Activated CD8-positive, alpha-beta T cell treated with anti-CD3 and anti-CD28 coated beads for 36 hours (primary cell): ENCODE measurements at places on chromosomes 3 and 15. TPM values are rescaled to one million over a fixed set of nuclear protein-coding genes. Genes with fewer than 3 reads are reported as not detected.

Gene CPN2
- not detected for total RNA-seq

Gene NR2E3
- total RNA-seq: not detected

Gene IP6K1
- 23.5 TPM for total RNA-seq

Gene SLC38A3
- 0.22 TPM for total RNA-seq

DNA sequence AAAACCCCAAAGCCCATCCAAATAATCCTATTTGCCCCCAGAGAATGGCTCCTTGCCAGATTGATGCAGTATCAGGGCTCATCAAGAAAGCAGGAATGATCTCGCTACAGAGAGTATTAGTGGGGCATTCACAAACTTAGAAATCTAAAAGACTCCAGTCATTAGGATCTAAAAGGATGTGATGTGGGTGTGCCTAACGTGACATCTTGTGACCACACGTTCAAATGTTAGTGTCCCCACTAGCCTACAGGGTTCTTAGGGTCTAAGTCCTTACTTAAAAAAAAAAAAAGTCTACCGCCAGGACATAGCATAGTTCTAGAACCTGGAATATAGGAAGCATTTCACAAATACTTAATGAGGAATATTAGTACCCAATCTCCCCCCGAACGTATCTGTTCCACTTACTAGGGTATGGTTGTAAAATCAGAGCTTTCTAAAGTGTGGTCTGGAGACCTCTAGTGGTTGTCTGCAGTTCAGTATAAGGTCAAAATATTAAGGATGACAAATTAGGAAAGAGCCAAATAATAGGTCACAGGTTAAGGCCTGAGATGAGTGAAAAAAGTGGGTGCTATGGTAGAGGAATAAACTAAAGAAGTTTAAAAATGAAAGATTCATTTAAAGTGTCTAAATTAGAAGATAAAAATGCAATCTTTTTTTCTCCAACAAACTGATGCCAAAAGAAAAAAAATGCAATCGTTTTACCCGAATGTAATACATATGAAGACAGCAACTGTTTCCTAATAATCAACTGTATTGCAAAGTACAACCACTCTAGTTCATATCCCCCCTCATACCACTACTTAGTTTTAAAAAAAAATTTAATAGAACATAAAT, 4.2 kb upstream of the CHRM5 start:
- H3K4me3 ChIP-seq: no peak overlapping the region
- no peaks in the 10 kb centered on the region for H3K27me3 ChIP-seq
- DNase-seq: no peak
- H3K36me3 ChIP-seq: no peaks in the 10 kb centered on the region
- no peak overlapping the region for H3K27ac ChIP-seq

DNA sequence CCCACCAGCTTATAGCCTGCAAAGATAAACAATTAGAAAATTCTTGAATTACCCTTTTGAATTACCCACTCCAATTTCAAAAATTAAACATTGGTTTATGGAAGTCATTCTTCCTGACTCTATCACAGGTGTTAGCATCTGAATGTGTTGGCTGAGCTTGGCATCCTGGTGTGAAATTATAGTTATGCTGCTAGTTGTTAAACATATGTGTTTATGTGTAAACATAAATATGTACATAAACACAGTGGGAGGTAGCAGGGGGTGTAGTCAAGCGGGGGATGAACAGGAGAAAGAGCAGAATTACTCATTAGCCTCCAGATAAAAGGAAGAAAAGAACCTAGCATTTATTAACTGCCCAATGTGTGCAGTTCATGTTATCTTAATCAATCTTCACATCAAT, 530.2 kb downstream of the MCTP2 start:
- no peak for DNase-seq
- no peaks in the 10 kb centered on the region for H3K27me3 ChIP-seq
- no peak overlapping the region for H3K27ac ChIP-seq
- H3K4me3 ChIP-seq: no peak overlapping the region

DNA sequence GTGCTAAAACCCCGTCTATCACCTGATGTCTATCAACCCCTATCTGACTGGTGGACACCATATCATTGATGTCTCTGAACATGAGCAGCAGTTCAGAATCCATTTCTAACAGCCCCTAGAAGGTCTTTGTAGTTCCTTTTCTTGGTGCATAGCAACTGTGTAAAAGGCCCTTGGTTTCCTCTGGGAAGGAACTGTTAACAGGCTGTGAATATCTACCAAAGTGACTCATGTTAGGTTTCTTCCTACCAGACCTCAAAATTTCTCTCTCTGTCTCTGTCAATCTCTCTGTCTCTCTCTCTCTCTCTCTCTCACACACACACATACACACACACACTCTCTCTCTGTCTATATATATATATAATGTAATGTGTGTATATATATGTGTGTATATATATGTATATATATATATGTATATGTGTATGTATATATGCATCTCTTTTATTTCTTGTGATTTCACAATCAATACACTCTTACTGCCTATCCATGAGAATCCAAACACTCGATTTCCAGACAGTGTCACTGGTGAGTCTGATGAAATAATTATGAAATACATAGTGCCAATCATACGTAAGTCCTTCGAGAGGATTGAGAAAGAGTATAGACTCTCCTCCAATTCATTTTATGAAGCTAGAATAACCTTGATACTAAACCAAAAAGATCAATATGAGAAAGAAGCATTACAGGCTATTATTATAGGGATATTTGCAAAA, 335.9 kb upstream of the SLCO3A1 start:
- H3K4me1 ChIP-seq: peaks cover 4% of the 10 kb centered on the region
- no peak for DNase-seq
- no peaks in the 10 kb centered on the region for H3K36me3 ChIP-seq
- no peaks in the 10 kb centered on the region for H3K27me3 ChIP-seq
- no peak overlapping the region for H3K27ac ChIP-seq

GRCh38 chr3:122263974-122264588, 61.0 kb upstream of the CSTA start:
- H3K4me3 ChIP-seq: no peak overlapping the region
- DNase-seq: no peak
- H3K36me3 ChIP-seq: no peaks in the 10 kb centered on the region
- no peak overlapping the region for H3K27ac ChIP-seq

- H3K4me3 ChIP-seq: no peak overlapping the region
- no peaks in the 10 kb centered on the region for H3K27me3 ChIP-seq
- H3K36me3 ChIP-seq: no peaks in the 10 kb centered on the region
- DNase-seq: no peak
These were observed 150.1 kb upstream of the LRRN1 start for GRCh38 chr3:3648988-3649679.

DNA sequence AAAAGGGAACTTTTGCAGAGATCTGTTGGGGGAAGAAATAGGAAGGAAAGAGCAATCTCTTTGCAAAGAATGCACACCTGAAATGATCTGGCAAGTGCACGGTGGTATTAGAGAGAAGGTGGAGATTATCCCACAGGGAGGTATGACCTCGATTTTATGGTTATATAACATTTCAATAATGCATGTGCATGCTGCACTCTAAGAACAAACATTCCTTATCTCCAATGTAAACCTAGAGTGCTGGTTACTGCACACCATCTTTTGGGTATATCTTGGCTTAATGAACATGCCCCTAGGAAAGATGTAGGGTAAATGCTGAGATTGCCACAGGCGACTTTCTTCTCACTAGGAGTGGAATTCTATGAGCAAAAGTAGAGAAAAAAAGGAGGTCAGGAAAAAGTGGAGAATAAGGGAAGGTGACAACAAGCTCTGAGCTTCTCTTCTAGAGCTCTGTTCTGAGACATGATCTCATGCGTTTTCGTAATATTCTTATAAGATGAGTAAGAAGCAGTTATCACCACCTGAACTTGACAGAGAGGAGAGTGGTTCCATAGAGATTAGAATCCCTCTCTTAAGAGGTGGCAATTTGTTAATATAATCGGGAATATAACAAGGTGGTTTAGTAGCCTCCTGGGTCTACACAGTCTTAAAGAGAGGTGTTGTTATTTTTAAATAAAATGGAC, 117.5 kb upstream of the TMC3 start:
- no peaks in the 10 kb centered on the region for H3K36me3 ChIP-seq
- no peaks in the 10 kb centered on the region for H3K27me3 ChIP-seq
- H3K4me3 ChIP-seq: no peak overlapping the region
